ENCODE measurements at places on chromosomes 6 and 20. TPM values are rescaled to one million over a fixed set of nuclear protein-coding genes. Genes with fewer than 3 reads are reported as not detected.

Gene WFDC5
- total RNA-seq, result not detected

Gene PIGU
- 32.1 TPM for total RNA-seq

Gene CLPSL1
- total RNA-seq, result not detected

Gene ATP6V1G2
- total RNA-seq, result 0.45 TPM

Gene ZSCAN9
- total RNA-seq, result 9.9 TPM

Gene AURKA
- 68.5 TPM for total RNA-seq

Gene BANF2
- not detected for total RNA-seq

Gene NHLRC1
- 4.4 TPM for total RNA-seq

Gene PGBD1
- total RNA-seq, result 3.2 TPM

Gene VAPB
- 26.7 TPM for total RNA-seq

Gene MOG
- total RNA-seq, result not detected

Gene PLA2G7
- total RNA-seq, result 0.53 TPM

Gene BMP5
- total RNA-seq, result 0.21 TPM

Gene MAN1A1
- 1.3 TPM for total RNA-seq

Gene SLC17A2
- not detected for total RNA-seq

Gene FOXQ1
- not detected for total RNA-seq

Gene GABRR1
- total RNA-seq, result not detected

Gene RGS17
- total RNA-seq, result 1.2 TPM

Gene ANKRD66
- not detected for total RNA-seq
